ENCODE measurements at places on chromosomes 2 and 18. TPM values are rescaled to one million over a fixed set of nuclear protein-coding genes. Genes with fewer than 3 reads are reported as not detected.

Gene PPP1R1C
- total RNA-seq, result not detected

Gene NRBP1
- total RNA-seq, result 78.9 TPM

Gene PSMA8
- 0.89 TPM for total RNA-seq

DNA sequence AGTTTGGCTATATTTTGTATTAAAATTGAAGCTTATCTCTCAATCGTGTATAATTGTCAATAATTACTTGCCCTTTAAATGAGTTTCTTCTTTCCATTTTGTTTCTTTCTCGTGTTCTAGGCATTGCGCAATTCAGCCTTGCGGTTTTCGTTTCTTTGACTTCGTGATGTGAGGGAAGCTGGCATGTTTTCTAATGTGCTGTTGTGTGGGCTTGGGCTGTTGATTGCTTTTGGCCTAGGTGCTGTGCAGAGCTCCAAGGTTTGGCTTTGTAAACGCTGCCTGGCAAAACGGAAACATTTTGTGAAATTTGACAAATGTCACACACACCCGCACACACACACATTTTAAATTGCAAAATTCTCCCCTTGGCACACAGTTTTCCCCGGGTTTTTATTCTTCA is 242.6 kb upstream of the TCF4 start:
- no peak for DNase-seq

DNA sequence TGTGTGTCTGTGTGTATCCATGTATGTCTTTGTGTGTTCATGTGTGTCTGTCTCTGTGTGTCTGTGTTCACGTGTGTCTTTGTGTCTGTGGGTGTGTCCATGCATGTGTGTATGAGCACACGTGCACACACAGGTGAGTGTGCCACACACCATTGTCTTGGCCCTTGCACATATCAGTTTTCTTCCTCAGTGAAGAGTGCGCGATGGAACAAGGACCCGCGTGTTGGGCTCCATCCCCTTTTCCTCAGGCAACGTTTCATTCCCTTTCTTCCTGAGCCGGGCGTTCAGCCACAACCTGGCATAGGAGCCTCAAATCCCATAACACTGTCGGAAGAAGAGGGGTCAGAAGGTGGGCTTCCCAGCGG is 74.3 kb downstream of the PTGR3 start:
- no peak for DNase-seq

- no peak for DNase-seq
Observed at GRCh38 chr2:64437883-64438282, 16.1 kb upstream of the LGALSL start.

DNA sequence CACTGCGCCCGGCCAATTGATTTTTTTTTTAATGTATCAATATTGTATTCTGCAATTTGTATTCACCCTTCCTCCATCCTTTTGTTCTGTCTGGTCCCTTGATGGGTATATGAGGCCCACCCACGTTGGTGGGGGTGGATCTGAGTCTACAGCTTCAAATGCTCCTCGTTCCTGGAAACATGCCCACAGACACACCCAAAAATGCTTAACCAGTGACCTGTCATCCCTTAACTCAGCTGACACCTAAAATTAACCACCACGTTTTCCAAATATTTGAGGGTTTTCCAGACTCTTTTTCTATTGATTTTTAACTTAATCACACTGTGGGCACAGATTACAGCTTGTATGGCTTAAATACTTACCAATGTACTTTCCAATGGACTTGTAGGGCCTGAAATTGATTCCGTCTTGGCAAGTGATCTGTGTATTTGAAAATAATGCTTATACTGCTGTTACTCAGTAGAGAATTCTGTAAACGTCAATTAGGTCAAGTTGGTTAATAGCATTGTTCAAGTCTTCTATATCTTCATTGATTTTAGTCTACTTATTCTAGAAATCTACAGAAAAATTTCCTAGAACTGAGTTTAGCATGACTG is 34.4 kb upstream of the CYP27C1 start:
- no peak for DNase-seq

GRCh38 chr2:192026059-192026824 is 168.5 kb downstream of the TMEFF2 start:
- no peak for DNase-seq

- DNase-seq, result no peak
Observed at GRCh38 chr2:14072338-14072737, 560.2 kb upstream of the LRATD1 start.

DNA sequence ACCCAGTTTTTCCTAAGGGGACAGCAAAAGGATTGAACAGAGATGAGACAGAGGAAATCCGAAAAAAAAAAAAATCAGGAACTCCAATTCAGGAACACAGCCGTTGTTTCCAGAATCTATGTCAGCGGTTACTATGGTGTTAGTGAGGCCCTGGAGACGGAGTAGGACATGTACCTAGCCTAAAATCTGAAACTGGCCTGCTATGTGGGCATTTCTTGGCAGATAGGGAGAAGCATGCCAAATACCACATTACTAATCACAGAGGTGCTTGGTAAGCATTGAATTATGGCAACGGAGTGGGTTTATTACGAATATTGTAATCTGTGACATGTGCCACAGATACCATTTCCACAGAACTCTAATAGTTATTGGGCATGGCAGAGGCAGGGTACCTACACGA is 530.6 kb downstream of the CCDC85A start:
- no peak for DNase-seq

- no peak for DNase-seq
Observed at GRCh38 chr2:126370201-126370600, 285.8 kb upstream of the GYPC start.

GRCh38 chr18:754656-755055 is 42.2 kb upstream of the ENOSF1 start:
- no peak for DNase-seq

GRCh38 chr2:99112617-99113016 is 28.9 kb upstream of the C2orf15 start:
- no peak for DNase-seq

- no peak for DNase-seq
Observed at GRCh38 chr2:177193240-177193639, 19.4 kb upstream of the HNRNPA3 start.

- DNase-seq, result no peak
Observed at GRCh38 chr2:10513201-10513600, 65.1 kb upstream of the ODC1 start.

GRCh38 chr2:238082151-238082550 is 18.0 kb upstream of the ESPNL start:
- DNase-seq, result no peak

- DNase-seq, result no peak
Observed at GRCh38 chr2:159737292-159737916, 25.1 kb downstream of the MARCHF7 start.

DNA sequence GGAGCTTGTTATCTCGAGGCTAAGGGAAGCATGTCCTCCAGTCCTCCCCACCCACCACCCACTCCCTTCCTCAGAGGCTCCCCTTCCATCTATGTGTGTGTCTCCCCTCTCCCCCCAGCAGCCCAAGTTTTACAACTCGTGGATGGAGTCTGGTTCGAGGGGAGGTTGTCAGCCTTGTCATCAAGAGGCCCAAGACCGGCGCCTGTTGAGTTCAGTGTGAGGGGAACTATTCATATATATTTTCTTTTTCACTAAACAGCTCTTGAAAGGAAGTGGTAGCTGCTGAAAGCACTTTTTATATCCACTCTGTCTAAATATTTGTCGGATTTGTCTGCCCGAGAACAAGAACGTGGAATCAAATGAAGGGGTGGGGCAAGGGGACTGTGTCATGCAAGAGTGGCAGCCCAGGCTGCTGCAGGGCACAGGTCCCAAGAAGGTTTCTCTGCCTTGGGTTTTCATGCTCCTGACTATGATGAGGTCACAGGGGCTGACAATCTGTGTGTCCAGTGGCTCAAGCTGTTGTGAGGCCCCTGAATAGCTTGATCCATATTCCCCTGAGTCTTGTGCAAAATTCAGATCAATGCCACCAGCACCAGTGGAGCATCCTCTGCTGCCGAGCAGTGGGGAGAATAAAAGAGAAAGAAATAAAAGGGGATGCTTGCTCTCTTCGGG is 35.0 kb downstream of the NRP2 start:
- DNase-seq, result no peak

GRCh38 chr2:134402410-134402809 is 148.5 kb downstream of the MGAT5 start:
- no peak for DNase-seq

DNA sequence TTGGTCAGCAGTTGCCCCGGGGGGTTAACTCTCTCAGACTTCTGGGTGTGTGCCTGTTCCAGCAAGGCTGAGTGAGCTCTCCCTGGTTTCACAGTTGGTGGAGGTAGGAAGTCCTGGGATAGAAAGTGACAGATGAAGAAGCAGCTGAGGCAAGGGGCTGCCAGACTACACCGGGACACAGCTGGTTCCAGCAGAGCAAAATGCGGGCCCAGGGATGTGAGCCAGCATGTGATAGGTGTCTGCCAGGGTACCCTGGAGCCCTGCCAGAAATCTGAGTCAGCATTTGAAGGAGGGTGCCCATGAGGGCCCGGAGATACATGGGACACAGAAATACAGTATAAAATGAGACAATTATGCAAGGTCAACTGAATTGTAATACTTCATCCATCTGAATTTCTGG is 79.3 kb upstream of the LGALSL start:
- DNase-seq, result no peak

- no peak for DNase-seq
Observed at GRCh38 chr2:102664471-102664909, 45.1 kb downstream of the SLC9A2 start.

DNA sequence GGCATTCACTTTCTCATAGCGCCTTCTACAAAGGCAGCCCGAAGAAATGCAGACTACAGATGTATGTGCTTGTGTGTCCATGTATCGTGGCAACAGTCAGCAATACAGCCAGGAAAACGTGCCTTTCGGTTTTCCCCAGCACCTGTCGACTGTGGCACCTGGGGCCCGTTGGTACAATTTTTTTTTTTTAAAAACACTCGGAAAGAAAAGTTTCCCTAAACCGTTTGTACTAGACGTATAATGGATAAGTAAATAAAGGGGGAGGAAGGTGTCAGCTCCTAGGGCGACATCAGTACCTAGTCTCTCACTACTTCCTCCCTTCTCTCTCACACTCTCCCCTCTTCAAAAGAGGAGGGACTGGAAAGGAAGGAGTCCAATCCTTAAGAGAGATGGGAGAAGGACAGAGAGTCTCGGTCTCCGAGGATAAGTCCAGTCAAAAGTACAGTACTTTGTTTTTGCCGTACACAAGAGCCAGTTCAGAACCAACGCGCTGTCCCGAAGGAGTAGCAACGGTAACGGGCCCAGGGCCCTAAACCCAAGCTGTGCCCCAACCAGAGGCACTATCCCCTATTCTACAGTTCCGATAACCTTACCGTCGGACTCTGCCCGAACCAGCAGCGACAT is 759 bp downstream of the PPP4R3B start:
- no peak for DNase-seq

GRCh38 chr18:63570721-63571120 is 16.4 kb upstream of the SERPINB13 start:
- no peak for DNase-seq

All from activated B cell treated with CpG ODN at 0.5 μM for 24 hours (primary cell).